Hepatic stellate cell (primary cell): ENCODE measurements at places on chromosomes 2 and 18.
A peak's percentile ranks its signal among the peaks of the same experiment; 100 is the strongest.

GRCh38 chr2:239807568-239807967, 217.6 kb downstream of the NDUFA10 start:
- DNase-seq = no peak

DNA sequence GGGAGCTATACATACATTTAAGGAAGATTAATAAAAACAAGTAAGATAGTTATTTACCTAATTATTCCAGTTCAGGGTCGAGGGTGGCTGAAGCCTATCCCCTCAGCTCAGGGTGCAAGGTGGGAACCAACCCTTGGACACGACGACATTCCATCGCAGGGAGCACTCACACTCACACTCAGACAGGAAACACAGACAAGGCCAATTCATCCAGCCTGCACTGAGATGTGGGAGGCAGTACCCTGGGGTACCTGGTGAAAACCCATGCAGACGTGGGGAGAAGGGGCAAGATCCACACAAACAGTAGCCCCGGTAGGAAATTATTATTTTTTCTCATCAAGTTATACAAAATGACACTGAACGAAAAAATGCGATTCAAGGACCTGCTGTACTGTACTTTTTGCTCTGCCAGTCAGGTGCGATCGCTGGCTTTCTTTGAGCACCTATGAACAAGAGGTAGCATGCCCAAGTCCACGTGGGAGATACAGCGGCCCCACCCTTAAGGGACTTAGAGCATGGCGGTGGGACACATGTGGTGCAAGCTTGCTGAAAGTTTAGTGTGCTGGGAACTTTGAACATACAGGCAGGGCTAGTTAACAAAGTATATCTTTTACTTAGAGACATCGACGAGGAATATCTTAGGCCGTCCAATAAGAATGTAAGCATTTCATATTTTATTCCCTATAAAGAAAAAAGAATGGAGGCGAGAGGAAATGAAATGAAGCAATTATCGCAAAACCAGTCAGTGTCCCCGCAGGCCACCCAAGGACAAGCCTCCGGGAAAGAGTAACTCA, 624 bp downstream of the METTL8 start:
- peak; percentile 12 for DNase-seq

- no peak for DNase-seq
Observed at GRCh38 chr2:8552293-8552801, 129.5 kb upstream of the ID2 start.

DNA sequence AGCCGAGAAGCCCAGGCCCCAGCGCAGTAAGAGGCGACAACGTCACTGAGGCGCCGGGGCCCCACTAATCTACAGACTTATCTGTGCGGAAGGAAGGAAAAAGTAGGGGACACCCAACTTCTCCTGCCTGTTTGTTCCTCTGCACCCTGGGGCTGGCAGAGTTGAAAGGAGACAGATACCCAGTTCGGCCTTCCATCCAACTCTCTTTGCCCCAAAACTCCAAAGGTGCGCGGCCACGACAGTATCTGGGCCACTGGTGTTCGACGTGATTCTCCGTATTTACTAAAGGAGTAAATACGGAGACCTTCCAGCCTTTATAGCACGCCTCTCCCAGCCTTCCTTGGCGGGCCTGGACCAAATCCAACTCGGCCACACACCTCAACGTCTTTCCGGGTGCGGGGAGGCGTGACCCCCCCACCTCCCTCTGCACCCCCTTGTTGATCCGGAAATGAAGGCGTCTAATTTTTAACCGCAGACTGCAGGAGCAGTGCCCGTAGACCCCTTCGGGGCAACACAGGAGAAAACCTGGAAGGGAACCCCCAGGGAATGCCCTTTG, 1.6 kb downstream of the SMAD7 start:
- DNase-seq = no peak

DNA sequence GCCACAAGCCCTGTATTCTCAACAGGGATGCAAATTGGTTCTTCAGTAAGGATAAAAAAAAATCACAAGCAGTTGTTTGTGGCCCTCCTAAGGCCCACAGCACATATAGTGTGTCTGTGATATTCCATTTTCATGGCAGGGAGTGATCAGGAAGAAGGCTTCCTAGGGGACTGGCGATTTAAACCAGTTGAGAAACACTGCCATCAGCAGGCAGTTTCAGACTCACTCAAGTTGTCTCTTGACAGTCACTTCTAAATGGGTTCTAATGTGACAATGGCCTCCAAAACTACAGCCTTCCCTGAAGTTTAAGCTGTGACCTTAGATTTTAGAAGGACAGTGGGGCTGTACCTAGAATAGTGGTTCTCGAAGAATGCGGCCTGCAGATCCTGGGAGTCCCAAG, 6.0 kb downstream of the CIAO1 start:
- DNase-seq = no peak

DNA sequence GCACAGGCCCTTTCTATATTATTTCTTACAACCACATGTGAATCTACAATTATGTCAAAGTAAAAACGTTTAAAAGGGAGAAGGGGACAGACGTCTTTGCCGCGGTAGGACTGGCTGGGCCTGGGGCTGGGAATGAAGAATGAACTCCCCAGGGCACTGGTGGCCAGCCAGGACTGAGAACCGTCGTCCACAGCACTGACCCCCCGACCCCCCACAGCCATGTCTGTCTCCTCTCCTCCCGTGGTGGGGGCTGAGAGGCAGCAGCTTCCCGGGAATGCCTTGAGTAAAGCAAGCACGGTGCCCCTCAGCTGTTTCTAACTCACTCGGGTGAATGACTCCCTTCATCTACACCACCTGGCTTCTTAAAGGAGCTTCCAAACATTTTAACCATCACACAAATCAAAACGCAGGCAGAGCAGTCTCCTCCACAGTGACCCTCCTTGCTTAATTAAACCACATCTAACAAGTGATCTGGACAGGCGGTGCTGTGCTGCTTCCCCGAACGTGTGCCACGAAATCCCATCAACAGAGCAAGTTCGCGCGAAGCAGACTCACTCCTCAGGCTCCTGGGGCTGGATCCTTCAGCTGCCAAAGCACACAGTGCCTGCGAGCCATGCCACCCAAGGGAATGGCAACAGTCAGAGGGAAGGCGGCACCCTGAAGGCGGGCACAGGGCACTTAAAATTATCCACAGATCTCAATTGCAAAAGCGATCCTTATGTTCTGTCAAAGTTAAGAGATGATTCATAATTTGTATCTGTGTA, 217.7 kb downstream of the EIPR1 start:
- DNase-seq = no peak

DNA sequence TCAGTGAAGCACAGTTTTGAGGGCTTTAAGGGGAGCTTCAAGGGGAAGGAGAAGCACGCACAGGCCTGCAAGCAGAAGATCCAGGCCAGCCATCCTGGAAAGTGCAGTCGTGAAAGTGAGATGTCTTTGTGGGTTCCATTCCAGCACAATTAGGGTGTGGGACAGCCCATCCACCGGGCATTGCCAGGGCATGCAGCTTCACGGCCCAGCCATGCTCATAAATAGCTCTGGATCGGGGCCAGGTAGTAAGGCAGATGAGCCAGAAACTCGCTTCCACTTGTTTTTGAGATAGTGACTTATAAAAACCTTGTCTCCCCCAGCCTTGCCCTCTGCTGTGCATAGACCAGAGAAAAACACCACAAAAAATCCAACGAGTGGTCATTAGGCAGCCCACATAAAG, 21.0 kb downstream of the KDSR start:
- DNase-seq = no peak

GRCh38 chr2:147607379-147607778, 237.4 kb upstream of the ACVR2A start:
- no peak for DNase-seq

GRCh38 chr18:59911600-59911999, 11.8 kb downstream of the PMAIP1 start:
- DNase-seq = no peak

DNA sequence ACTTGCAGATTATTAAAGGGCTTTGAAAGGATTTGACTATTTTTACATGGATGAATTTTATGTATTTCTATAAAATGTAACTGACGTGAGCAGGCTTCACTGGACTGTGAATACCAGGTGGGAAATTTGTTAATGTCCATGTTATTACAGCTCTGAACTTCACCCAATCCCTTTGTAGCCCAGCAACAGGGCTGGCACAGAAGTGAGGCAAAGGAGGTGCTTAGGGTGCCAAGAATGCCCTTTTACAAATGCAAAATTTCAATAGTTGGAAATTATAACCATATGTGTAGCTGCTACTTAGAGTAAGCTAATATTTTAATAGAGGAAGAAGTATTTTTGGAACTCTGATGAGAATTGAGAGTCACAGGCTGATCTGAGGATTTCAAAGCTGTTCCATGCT, 53.7 kb upstream of the FAM98A start:
- DNase-seq = no peak

- no peak for DNase-seq
Observed at GRCh38 chr2:158315803-158316414, 140.6 kb downstream of the CCDC148 start.

GRCh38 chr2:2547451-2547850, 216.4 kb upstream of the MYT1L start:
- DNase-seq = no peak

DNA sequence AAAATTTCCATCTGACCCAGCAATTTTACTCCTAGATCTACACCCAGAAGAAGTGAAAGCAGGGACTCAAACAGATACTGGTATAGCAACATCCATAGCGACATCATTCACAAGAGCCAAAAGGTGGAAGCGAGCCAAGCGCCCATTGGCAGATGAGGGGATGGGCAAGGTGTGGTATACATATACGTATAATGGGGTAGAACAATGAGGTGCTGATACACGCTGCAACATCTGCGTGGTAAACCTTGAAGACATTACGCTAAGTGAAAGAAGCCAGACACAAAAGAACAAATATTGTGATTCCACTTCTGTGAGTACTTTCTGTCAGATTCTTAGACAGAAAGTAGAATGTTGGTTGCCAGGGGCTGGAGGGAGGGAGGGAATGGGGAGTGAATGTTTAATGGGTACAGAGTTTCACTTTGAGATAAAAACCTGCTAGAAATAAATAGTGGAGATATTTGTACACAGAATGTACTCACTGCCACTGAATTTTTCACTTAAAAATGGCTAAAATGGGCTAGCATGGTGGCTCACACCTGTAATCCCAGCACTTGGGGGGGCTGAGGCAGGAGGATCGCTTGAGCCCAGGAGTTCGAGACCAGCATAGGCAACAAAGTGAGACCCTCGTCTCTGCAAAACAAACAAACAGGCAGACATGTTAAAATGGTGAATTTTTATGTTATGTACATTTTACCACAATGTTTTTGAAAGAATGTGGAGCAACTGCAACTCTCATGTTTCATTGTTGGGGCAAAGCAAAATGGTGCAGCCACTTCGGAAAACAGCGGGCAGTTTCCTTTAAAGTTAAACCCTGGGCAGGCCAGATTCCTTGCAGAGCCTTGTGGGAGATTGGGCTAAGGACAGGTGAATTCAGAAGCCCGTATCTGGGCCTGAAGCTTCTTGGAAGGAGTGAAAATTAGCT, 103.4 kb upstream of the MYCN start:
- no peak for DNase-seq

DNA sequence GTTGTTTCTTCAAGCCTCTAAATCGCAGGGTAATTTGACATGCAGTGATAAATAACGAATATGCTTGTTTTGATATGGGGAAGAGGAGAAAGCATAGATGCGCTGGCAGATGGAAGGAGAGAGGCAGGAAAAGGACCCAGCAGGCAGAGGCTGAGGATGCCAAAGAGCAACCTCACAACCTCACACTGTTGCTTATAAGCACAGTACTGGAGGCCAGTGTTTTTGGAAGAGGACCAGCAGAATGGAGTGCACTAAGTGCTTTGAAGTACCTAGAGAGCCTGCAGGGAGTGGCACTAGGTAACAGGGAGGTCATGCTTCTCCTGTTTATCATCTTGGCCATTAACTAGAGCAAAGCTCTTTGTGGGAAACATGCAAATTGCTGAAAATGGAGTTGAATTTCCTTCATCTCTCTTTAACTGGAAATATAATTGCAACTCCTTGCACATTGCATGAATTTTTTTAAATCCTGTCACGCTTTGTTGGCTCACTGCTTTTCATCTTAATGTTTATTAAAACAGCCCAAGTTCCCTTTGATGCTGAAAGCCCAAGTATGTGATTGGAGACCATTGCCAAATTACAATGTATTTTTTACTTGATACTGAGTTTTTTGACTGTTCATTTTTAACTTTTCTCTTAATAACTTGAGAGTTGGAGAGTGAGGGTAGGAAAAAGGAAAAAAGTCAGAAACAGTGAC, 236.4 kb downstream of the LRRTM1 start:
- no peak for DNase-seq

DNA sequence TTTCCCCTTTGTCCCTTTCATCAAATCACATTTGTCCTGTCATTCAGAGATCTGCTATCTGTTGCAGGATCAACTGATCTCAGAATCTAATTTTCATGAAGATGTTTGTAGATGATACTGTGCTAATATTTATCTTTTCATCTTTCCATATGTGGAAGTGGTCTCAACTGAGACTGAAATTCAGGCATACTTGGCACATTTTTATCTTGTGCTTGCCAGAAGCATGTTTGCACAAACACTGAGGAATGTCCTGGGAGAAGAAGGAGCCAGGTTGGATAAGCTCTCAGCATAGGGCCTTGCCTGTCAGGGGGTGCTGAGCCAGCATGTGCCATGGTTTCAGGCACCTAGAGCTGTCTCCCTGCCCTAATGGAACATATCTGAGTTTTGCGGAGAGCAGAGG, 24.5 kb upstream of the MMADHC start:
- no peak for DNase-seq

DNA sequence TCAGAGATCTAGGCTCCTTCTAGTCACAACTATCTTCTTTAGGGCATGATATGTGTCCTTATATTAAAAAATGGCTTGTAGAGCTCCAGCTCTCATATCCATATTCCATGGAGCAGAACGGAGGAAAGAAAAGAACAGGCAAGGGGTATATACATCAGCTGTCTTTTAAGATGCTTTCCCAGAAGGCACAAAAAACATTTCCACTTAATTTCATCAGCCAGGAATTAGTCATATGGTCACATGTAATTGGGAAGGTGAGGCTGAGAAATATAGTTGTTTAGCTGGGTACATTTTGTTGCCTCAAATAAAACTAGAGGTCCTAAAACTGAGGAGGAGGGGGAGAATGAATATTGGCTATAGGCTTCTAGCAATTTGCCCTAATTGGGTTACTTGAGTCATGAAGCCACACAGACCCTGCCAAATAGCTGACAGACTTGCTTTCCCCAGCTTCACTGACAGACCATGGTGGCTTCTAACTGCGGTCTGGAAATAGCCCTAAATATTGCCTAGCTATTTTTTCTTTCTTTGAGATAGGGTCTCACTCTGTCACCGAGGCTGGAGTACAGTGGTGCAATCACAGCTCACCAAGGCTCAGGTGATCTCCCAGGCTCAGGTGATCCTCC, 20.0 kb downstream of the MAIP1 start:
- no peak for DNase-seq

- peak; percentile 38 for DNase-seq
Observed at GRCh38 chr2:30321466-30321865, 90.1 kb downstream of the LBH start.

DNA sequence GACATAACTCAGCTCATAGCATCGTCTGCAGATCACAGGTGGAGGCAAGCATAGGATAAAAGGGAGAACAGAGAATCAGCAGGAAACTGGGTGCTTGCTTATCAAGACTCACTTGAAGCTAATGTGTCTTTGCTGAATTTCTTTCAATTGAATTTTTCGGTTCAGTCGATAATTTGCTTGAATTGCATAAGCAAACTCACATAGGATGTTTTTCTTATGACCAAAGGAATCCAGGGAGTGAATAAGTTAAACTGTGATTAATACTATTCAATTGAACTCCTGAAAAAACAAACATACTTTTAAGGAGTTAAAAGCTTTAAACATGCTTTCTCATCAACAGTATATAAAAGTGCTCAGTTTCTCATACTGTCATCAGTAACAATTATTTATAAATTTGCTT, 707.1 kb upstream of the ACVR2A start:
- DNase-seq = no peak

GRCh38 chr2:204298404-204298803, 246.9 kb upstream of the PARD3B start:
- DNase-seq = no peak

- peak; percentile 35 for DNase-seq
Observed at GRCh38 chr2:232891621-232892071, 21.6 kb downstream of the SNORC start.
